Fibroblast of skin of right biceps (primary cell): ENCODE measurements at places on chromosomes 2 and 18.

GRCh38 chr2:167692191-167692590 lies 555.2 kb downstream of the STK39 start:
- DNase-seq: no peak

GRCh38 chr2:77119333-77119732 lies 402.8 kb downstream of the LRRTM4 start:
- DNase-seq: no peak

DNA sequence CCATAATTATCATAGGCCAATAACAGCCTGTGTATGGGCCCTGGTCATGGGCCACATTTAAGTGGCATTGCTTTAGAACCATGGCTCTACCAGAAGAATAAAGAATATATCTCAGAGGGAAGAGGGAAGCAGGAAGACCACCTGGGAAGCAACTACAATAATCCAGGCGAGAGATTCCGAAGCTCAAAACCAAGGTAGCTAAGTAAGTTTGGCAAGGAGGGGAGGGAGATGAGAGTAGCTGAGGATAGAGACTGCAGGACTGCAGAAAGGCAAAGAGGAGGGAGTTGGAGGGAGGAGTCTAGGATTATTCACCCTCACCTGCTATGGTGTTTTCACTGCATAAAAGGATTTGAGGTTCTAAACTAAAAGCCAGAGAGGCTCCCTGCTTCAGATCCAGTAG lies 293.5 kb downstream of the SETBP1 start:
- DNase-seq: no peak

GRCh38 chr2:51350100-51350499 lies 318.2 kb upstream of the NRXN1 start:
- DNase-seq: peak; percentile 61

DNA sequence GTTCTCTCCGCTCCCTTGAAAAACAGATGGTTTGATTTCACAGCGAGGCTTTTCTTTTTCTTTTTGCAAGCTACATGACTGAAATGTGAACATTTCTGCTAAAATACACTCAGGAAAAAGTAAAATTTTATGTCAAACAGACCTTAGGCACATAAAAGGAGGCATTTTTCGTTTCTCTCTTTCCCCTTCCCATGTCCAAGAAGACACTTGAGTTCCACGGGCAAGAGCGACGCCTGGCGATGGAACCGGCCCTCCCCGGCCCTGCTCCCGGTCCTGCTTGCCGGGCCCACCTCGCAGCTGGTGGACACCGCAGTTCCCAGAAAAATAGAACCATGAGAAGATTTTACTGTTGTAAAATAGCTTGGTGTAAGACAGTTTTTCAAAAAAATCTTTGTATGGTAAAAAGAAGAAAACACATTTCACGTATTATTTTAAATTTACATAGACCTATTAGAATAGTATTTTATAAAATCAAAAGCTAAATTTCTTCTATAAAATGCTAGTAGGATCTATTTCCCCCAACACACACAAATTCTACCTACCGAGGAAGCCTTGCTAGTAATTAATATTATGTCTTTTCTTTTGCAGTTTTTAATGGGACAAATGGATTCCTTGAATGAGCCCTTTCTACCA lies 2.3 kb upstream of the ALKAL2 start:
- peak; percentile 63 for DNase-seq

- DNase-seq: no peak
These were observed 110.5 kb upstream of the LYPD6 start for GRCh38 chr2:149219856-149220255.

DNA sequence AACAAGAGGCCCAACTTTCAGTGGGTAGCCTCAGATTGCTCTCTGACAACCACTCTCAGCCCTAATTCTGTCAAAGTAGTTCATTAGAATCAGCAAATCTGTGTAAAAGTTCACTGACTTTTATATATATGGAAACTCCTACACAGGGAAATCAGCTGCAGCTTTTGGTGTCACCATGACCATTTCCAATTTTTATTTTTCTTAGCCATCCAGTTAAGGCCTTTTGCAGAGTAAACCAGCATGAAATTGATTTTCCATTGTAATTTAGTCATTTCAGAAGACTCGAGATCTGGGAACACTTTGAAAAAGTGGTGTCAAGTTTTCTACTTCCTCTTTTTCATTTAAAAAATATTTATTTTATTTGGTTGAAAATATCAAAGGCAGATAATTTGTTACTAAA lies 263.2 kb downstream of the TMEM182 start:
- DNase-seq: no peak

- peak; percentile 86 for DNase-seq
These were observed 125.4 kb upstream of the RNF152 start for GRCh38 chr18:62018034-62018758.

DNA sequence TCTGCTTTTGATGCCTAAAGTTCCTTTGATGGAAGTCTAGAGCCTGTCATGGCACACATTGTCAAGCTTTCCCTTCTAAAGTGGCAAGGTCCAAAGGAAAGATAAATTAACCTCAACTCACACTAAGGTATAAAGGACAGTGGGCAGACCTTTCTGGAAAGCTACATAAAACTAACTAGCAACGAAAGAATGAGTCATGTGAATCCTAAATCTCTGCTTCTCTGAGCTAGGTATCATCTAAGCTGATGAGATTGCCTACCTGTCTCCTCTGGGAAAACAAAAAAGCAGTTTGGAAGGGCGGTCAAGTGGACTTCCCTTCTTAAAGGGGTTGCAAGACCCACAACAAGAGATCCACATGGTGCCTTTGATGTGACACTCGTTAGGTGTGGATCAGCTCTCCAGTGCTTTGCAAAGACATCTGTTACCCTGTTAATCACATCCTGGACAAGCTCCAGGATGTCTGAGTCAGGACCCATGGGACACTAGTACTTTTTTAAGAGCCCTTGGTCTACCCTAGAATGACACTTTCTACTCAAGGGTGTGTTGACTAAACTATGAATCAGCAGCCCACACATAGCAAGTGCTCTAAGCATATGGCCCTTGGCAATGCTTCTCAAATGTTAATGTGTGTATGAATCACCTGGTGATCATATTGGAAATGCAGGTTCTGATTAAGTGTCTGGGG lies 173.5 kb downstream of the ALK start:
- DNase-seq: peak; percentile 99

DNA sequence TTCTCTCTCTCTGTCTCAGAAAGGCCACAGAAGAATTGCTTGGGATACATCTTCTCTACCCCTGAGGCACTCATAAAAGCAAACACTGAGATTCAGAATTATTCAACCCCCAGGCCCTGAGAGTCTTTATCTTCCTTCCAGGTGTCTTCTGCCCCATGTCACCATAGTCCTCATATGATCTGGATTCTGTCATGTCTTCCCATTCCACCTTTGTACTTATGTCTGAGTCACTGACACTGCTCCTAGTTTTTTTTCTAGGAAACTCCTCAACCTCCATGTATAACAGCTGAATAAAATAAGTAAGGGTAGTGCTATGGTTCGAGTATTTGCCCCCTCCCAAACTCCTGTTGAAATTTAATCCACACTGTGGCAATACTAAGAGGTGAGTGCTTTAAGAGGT lies 11.6 kb downstream of the HIBCH start:
- DNase-seq: no peak

DNA sequence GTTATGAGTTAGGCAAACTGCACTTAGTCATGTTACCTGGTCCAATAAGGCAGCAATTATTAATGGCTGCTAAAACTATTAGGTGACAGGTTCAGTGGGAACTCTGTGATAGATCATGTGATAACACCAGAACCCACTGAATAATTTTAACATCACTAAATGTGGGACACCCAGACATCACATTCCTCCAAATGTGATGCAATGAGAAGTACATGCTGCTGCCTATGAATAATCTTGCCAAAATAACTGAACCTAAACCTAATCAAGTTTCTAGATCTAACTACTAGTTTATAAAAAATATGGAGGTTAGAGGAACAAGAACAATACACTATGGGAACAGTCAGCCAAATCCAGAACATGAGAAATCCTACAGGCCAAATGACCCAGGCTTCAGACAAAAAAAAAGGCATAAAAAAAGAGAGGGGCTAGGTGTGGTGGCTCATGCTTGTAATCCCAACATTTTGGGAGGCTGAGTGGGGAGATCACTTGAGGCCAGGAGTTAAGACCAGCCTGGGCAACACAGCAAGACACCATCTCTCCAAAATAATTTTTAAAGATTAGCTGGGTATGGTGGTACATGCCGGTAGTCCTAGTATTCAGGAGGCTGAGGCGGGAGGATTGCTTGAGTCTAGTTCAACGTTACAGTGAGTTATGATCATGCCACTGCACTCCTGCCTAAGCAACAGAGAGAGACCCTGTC lies 7.0 kb upstream of the ACTR2 start:
- peak; percentile 34 for DNase-seq

- no peak for DNase-seq
These were observed 119.0 kb downstream of the RPIA start for GRCh38 chr2:88810488-88810887.

DNA sequence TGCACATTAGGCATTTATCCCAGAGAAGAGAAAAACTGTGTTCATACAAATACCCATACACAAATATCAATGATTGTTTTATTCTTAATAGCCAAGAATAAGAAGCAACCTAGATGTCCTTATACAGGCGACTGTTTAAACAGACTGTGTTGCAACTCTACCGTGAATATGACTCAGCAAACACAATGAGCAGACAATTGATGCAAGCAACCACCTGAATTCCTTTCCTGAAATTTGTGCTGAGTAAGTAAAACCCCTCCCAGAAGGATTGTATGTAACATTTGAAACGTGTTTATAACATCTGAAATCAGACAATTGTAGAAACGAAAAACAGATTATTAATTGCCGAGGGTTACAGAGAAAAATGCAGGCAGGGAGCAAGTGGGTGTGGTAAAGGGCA lies 621.9 kb upstream of the SOX11 start:
- DNase-seq: peak; percentile 8

DNA sequence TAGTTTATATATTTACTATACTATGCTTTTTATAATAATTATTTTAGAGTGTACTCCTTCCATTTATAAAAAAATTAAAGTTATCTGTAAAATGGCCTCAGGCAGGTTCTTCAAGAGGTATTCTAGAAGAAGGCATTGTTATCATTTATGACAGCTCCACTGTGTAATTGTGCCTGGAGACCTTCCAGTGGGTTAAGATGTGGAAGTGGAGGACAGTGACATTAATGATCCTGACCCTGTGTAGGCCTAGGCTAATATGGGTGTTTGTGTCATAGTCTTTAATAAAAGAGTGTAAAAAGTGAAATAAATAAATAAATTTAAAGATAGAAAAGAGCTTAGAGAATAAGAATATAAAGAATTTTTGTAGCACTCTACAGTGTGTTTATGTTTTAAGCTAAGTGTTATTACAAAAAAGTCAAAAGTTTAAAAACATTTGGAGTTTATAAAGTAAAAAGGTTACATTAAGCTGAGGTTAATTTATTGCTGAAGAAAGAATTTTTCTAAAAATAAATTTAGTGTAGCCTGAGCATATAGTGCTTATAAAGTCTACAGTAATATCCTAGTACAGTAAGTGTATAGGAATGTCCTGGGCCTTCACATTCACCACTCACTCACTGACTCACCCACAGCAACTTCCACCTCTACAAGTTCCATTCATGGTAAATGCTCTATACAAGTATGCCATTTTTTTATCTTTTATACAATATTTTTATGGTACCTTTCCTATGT lies 190.0 kb upstream of the SESTD1 start:
- DNase-seq: peak; percentile 96

DNA sequence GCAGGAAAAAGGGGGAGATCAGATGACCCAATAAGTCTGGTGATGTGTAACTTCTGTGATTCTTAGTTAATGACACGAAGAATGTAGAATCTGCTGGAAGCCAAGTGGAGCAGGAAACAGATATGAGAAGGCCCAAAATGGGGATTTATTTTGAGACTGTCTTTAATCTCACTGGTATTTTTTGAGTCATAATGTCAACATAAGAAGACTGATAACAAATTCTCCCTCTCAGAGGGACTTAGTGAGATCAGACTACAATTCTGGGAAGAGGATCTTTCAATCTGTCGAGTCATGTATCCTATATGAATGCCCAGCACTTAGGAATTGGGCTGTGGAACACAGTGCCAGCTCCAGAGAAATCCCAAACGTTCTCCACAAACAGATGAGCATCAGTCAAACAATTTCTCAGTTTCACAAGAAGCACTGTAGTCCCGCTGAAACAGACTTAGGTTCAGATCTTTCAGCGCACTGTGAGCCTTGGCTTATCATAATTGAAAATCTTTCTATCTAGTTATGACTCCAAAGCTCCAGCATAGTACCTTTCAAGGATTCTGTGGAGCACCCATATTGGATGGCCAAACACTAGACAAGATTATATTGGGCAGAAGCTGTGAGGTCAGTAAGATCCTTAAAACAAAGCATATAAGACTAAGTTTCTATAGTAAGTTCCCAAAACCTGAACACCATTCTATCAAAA lies 738.2 kb downstream of the LRP1B start:
- peak; percentile 92 for DNase-seq

GRCh38 chr2:24632172-24632571 lies 141.1 kb downstream of the NCOA1 start:
- DNase-seq: no peak

DNA sequence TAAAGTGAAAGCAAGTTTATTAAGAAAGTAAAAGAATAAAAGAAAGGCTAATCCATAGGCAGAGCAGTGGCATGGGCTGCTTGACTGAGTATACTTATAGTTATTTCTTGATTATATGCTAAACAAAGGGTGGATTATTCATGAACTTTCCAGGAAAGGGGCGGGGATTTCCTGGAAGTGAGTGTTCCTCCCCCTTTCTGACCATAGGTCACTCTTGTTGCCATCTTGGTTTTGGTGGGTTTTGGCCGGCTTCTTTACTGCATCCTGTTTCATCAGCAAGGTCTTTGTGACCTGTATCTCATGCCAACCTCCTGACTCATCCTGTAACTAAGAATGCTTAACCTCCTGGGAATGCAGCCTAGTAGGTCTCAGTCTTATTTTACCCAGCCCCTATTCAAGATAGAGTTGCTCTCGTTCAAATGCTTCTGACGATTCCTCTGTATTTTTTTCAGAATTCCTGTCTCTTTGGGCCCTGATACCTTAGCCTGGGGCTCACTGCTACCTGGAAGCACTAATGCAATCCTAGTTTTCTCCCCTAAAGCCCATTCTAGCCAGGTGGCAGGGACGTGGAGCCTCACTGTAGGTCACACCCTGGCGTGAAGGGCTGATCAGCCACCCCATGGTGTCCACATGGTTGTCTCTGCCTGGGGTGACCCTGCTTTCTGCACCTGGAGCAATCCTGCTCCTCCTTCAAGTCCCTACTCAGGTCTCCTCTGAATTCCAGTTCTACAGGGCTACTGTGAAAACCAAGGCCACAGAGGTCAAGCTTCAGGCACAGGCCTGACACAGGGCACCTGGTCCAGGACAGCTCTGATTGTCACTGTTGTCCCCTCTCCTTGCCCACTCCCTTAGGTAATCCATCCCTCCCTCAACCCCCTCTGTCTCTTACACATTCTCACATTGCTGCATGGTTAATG lies 6.0 kb upstream of the SLC35F6 start:
- DNase-seq: peak; percentile 99

DNA sequence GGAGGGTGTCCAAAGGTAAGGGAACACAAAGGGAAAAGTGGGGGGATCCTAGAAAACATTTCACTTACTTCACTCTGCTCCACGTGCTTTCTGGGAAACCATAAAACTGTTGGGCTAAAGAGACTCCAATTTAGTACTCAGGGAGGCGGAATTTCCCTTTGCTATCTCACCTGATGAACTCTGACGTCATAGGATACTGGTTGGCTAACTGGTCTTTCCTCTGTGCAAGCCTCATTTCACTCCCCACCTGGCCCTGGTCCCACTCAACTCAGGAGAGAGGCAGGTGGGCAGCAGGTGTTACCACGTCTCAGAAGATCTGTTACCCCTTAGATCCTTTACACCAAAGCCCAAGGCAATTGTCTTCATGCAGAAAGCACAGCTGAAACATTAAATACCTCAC lies 51.8 kb upstream of the PMAIP1 start:
- no peak for DNase-seq

GRCh38 chr2:196187898-196188458 lies 16.6 kb upstream of the STK17B start:
- no peak for DNase-seq
